ENCODE measurements at places on chromosomes 16 and 17.

GRCh38 chr17:37744961-37745800, at the start of gene HNF1B:
Gene HNF1B (minus strand): TSS chr17:37745059. CDS start chr17:37744884, 175 bp downstream.
- no peak for DNase-seq

- DNase-seq = no peak
Observed at GRCh38 chr16:883340-883739, 82.8 kb upstream of the GNG13 start.

DNA sequence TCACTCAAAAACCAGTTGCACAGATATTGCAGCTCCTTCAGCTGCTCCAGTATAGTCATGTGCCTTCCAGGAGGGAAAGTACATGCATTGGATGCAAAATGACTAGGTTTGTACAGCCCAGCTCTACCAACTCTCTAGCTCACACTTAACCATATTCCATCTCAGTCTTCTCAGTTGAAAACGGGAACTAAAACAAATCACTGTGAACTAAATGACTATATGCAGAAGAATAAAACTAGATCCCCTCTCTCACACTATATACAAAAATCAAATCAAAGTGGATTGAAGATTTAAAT, 24.9 kb downstream of the DCUN1D3 start:
- no peak for DNase-seq

- DNase-seq = no peak
Observed at GRCh38 chr17:75270966-75271232, at the start of gene MIF4GD. Gene MIF4GD (minus strand): TSS chr17:75271231. CDS start chr17:75270195, 1,036 bp downstream.

DNA sequence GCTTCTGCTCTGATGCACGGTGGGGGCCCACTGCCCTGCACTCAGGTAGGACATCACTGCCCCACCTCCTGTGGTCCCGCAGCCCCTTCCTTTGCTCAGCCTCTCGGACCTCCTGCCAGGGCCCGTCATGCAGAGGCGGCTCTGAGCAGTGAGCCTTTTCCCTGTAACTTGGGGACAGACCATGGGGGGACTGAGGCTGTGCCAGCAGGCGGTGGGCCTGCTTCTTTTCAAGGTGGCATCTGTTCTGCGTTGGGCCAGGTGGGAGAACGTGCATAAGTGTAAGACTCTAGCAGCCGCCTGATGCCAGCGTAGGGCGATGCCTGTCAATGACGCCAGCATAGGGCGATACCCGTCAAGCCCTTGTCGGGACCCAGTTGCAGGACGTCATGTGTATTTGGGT, 40.3 kb upstream of the ZNF469 start:
- no peak for DNase-seq

- peak; percentile 50 for DNase-seq
Observed at GRCh38 chr16:8660841-8661301, 13.5 kb upstream of the ABAT start.

GRCh38 chr16:19549673-19550072, 5.8 kb upstream of the VPS35L start:
- DNase-seq = no peak

DNA sequence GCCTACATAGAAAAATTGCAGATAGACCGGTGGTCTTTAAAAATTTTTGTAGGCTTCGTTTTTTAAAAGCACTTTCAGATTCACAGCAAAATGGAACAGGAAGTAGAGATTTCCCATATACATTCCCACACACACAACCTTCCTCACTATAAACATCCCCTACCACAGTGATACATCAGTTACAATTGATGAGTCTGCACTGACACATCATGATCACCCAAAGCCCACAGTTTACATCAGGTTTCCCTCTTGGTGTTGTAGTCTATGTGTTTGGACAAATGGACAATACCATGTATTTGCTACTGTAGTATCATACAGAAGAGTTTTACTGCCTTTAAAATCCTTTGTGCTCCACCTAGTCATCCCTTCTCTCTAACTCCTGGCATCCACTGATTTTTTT, 113.9 kb upstream of the ADAMTS18 start:
- peak; percentile 65 for DNase-seq

GRCh38 chr17:76956846-76957540, 88.8 kb downstream of the MGAT5B start:
- no peak for DNase-seq

- DNase-seq = no peak
Observed at GRCh38 chr17:48627623-48628521, 1.7 kb upstream of the HOXB9 start.

- no peak for DNase-seq
Observed at GRCh38 chr16:1181404-1182315, 28.8 kb downstream of the CACNA1H start.

DNA sequence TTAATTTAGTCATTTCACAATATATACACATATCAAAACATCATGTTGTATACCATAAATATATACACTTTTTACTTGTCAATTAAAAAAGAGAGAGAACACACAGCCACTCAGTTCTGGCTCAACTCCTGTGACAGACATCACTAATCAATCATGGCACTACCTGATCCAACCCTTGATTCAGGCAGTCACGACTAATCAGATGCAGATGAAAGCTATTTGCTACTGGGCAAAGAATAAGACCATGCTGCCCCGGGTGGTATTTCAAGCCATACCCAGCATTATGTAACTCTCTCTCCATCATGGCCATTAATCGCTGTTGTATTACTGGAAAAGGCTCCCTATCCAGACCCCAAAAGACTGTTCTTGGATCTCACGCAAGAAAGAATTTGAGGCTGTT, 345.7 kb downstream of the HAPSTR1 start:
- no peak for DNase-seq

- no peak for DNase-seq
Observed at GRCh38 chr16:977081-977701, 4.4 kb upstream of the SOX8 start.

GRCh38 chr17:62067165-62068145, 2.4 kb upstream of the MED13 start:
- DNase-seq = no peak

GRCh38 chr16:80994451-80994850, 12.2 kb downstream of the CMC2 start:
- peak; percentile 47 for DNase-seq

GRCh38 chr17:3020381-3020780, 43.0 kb downstream of the OR1D5 start:
- DNase-seq = no peak

GRCh38 chr16:58464047-58464915, 35.7 kb upstream of the NDRG4 start:
- DNase-seq = no peak

DNA sequence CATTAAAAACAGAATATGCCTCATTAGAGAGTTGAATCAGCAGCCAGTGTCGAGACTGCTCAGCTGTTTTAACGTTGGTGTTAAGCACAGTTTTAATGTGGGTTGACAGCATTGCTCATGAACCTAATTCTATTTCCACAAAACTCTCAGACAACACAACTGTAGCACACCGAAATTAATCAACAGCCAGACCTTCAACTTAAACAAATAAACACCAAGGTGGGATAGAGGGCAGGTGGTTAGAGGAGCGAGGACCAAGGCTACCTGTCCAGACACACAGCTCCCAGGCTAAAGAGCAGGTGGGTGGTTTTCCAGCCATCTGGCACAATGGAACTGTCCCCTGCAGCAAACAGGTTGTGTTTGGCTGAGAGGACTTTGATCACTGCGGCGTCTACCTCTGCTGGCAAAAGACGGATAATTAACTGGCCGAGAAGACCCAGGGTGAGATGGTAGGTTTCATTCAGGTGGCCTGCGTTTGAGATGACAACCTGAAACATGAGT, 69.6 kb upstream of the ATP2A3 start:
- no peak for DNase-seq

DNA sequence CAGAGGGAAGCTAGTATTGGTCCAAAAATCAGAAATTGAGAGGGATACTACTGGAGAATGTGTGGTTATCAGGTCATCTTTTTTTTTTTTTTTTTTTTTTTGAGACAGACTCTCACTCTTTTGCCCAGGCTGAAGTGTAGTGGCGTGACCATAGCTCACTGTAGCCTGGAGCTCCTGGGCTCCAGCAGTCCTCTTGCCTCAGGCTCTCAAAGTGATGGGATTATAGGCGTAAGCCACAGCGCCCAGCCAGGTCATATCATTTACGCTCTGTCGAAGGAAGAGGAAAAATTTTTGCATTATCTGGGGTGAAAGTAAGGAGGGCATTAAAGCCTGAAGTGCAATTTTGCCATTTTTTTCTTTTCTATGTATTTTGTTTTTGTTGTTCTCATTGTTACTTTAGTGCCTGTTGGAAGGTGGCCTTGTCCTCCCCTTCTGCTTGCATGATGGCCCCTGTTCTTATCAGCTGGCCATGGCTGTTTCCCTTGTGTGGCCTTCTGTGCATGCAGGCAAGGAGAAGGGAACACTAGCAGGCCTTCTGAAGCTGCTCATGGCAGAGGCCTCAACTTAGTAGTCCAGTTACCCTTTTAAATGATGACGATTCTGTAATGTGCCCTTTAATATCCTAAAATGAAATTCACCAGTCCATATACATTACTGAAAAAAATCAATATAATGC, 118.3 kb downstream of the SPECC1 start:
- no peak for DNase-seq

- DNase-seq = no peak
Observed at GRCh38 chr17:9763643-9764042, 27.7 kb downstream of the DHRS7C start.

GRCh38 chr17:51860954-51861561, 297.5 kb downstream of the CA10 start:
- DNase-seq = peak; percentile 18

DNA sequence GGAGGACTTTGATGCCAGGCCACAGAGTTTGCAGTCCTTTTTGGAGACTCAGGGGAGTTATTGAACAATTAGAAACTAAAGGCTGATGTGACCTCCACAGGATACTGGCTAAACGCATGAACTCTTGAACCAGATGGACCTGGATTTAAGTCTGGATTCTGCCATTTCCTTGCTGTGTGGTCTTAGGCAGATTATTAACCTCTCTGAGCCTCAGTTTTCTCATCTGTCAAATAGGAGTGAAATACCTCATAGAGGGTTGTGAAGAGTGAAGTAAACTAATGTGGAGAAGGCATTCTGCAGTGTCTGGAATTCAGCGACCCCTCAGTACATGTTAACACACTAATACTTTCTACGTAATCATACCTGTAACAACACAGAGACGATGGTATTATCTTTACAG, 93.5 kb downstream of the PRKCB start:
- no peak for DNase-seq

DNA sequence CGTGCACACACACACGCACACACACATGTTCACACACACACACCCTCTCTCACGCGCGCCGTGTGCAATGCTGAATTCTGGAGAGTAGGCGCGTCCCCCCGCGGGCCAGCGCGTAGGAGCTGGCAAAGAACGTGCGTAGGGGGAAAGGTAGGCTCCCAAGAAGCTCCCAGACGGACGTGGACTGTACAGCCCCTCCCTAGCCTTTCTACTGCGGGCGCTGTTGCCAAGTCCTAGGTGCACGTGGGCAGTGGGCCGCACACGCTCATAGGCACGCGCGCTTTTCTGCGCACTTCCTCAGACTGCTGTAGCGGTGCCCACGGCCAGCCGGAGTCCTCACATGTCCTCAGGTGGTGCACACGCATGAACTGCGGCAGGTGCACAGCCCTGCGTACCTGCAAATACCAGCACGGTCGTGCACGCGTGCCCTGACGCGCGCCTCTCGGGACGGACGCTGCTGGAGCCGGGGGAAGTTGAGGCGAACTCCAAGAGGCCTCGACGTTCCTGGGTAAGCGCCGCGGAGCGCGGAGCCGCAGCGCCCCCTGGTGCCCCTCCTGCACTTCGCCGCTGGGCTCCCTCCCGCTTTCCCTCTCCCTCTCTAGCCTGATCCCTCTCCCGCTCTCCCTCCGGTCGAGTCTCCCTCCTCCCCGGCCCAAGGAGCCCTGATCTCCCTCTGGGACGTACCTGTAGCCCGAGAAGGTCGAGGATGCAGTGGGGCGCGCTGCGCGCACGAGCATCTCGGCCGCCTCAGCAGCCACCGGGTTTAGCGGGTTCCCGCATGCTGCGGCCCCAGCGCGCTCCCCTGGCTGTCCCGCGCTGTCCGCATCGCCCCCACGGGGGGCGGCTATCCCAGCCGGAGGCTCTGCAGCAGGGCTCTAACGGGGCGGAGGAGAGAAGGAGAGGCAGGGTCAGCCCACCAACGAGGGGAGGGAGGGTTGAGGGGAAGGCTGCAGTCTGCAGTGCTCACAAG, 749 bp downstream of the GRIN2A start:
- peak; percentile 65 for DNase-seq

GRCh38 chr17:31875081-31875480, 16.0 kb upstream of the COPRS start:
- no peak for DNase-seq

DNA sequence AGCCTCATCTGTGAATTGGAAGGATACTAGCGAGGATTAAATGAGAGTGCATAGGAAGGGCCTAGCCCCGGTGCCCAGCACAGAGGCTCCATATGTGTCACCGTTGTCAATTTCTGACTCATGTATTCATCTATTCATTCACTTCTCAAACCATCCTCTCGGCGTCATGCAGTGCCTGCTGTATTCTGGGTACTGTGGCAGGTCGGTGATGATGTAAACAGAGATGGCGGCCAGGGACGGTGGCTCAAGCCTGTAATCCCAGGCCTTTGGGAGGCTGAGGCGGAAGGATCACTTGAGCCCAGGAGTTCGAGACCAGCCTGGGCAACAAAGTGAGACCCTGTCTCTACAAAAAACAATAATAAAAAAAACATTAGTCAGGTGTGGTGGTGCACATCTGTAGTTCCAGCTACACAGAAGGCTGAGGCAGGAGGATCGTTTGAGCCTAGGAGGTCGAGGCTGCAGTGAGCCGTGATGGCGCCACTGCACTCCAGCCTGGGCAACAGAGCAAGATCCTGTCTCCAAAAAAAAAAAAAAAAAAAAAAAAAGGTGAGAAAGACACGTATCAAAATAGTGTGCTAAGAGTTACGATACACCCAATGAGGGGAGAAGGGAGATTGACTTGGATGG, 4.3 kb upstream of the PPP1R1B start:
- DNase-seq = no peak

GRCh38 chr17:6098823-6099180, 28.6 kb downstream of the WSCD1 start:
- DNase-seq = no peak

GRCh38 chr16:78642621-78643285, 543.3 kb downstream of the WWOX start:
- no peak for DNase-seq

- peak; percentile 8 for DNase-seq
Observed at GRCh38 chr16:55225972-55226542, 97.9 kb upstream of the IRX6 start.

- no peak for DNase-seq
Observed at GRCh38 chr17:47633996-47634395, 15.7 kb upstream of the KPNB1 start.

DNA sequence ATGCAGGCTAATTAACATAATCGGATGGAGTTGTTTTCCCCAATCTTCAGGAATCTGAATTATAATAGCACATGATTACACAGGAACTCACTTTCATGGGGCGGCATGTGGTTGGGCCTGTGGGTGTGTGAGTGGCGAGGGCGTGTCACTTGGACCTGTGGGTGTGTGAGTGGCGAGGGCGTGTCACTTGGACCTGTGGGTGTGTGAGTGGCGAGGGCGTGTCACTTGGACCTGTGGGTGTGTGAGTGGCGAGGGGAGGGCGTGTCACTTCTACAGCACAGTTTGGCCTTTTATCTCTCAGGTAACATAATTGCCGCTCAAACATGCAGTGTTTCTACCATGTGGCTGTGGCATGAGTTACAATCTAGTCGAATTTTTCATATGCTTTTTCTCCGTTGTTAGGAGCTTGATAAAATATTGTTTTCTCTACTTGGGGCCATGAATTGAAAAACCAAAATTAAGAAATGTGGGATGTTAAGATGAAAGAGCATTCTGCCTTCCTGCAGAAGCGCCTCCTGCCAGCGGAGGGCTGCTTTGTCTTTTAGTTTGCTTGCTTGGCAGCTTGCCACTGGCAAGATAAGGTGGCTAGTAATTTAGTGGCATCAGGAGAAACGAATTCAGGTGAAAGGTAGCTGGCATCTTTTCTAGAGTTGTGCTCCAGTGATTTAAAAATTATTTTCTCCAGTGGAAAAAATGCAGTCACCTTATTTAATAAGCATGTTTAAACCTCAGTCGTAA, 36.2 kb downstream of the USP10 start:
- no peak for DNase-seq
